ENCODE measurements at places on chromosomes 3 and 15.

DNA sequence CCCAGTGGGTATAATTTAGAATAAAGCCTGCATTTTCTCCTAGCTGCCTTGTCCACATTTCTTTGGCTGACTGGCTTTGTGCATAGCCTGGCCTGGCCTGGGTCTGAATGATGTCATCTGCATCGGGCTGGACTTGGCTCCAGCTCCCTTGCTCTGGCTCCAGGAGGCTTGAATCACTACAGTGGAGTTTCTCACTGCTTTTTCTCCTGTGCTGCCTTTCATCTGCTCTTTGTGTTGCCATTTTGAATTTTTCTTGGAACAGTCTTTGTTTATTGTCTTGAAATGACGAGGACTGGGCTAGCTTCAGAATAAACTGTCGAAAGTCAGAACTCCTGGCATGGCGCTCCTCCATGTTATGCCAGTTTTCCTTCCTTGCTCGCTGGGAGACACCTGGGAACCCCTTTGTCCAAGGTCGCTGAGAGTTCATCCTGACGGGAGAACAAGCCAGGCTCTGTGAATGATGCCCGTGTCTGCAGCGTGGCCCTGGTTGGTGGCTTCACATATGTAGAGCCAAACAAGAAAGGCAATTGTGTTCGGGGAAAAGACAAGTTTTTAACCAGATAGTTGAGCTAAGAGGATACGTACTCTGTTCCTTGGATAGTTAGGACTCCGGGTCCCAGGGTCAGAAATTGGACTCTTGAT lies 258.9 kb downstream of the PDZRN3 start:
- no peak for DNase-seq

- DNase-seq: no peak
Observed at GRCh38 chr15:53412542-53412941, 346.9 kb downstream of the WDR72 start.

DNA sequence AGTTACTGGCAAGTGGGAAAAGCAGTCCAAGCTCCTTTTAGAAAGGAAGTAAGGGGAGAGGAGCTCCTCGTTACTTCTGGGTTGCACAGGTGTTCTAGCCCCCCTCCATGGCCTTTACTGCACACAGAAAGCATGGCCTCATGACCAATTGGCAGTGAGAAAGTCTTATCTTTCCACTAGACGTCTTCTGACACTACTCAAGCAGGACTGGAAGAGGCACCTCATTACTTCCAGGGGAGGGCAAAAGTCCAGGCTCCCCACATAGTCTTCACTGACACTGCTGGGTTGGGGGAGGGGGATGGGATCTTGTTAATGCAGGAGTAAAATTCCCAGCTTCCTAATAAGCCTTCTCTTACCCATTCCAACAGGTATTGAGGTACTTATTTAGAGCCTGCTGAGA lies 27.6 kb upstream of the TM2D3 start:
- no peak for DNase-seq

DNA sequence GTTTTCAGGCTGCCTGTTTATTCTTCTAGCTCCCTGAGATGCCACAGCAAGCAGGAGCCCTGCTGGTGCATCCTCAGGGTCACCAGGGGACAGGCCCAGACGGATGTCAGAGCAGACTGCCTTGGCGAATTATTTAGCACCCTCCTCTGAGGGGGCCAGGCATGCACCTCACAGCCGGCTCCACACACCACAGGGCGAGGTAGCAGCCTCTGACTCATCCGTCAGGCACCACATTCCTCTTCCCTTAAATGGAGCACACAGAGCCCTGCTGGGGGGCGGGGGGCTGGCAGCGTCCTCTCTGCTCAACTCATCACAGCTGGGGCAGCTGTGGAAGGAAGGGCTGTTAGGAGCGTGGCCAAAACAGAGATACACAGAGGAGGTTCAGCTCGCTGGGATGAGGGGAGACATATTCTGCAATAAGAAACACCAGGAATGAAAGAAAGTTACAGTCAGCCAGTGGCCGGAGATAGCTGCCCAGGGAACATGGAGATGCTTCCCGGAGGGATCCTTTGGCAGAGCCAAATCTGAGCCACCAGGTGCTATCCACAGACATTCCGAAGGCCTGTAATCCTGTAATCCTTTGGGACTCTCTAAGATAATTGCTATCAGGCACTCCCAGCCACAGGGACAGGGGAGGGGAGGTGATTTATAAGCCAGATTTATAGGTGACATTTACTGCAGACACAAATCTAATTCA lies 13.9 kb upstream of the PRICKLE2 start:
- no peak for DNase-seq

DNA sequence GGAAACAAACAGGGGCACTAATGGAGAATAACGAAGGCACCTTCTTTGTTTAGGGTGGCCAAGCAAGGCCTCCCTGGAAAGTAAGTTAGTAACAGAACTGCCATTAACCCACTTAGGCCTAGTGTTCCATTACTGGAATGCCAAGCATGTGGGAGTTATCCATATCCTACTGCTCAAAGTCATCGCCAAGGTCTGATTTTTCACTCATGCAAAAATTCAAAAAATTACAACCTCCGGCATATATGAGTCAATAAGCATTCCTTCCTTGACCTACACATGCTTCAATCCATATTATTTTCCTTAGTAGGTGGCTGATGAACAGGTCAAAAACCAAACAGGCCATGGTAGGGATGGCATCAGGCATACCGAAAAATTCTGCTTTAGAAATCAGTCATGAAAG lies 1097.2 kb downstream of the FHIT start:
- no peak for DNase-seq

- DNase-seq: no peak
Observed at GRCh38 chr3:24714436-24714835, 219.8 kb upstream of the THRB start.

GRCh38 chr3:45321607-45322391 lies 66.6 kb upstream of the LARS2 start:
- DNase-seq: no peak

DNA sequence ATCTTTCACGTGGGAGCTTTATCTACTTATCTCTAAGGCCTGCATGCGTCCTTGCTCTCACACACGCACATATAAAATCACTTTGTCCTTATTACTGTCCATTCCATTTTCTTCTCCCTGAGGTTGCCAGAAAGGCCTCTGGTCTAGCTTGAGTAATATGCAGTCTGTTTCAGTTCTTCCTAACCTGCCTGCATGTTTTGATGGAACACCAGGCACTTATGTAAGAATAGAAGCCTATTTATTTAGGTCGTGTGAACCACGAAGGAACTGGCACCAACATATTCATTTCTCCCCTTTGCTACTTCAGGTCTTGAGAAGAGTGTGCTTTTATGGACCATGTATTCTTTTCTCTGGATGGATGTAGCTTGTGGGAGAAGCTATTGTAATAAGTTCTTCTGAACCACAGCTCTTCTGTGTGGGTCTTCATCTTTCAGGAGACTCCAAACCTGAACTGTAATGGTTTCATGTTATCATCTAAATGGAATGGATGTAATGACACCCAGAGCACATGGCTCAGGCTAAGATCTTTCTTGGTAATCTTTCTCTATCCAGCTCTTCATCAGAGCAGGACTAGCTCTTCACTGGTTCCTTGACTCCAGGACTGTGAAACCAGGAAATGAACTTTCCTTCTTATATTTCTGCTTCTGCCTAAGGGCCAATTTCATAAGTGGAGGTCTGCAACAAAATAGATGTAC lies 53.8 kb downstream of the UBE2E2 start:
- no peak for DNase-seq

GRCh38 chr3:190455828-190456227 lies 6.1 kb upstream of the TMEM207 start:
- DNase-seq: no peak

DNA sequence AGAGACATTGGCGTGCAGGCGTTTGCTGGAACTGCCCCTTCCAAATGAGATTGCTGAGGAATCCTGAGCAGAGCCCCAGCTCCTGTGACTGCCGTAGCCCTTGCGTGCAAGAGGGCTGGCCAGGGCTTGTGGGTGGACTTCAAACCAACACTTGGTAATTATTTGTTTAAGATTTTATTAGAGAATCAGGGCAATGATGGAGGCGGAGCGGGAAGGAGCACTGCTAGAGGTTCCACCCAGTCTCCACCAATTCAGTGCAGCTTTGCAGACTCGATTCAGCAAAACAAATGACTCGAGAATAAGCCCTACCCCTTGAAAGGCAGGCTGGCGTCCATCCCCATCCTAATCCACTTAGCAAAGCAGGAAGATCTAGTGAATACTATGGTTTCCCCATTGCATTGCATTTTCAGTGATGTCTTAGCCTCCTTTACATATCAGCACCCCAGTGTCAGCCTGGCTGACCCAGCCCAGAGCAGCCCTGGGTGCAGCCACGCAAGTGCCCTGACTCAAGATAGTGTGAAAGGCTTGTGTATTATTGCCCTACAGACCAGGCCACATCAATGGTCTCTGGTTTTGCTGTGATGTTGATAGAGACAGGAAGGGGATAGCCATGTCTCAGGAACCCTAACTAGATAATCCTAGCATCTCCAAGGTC lies 26.0 kb downstream of the GLDN start:
- DNase-seq: no peak

DNA sequence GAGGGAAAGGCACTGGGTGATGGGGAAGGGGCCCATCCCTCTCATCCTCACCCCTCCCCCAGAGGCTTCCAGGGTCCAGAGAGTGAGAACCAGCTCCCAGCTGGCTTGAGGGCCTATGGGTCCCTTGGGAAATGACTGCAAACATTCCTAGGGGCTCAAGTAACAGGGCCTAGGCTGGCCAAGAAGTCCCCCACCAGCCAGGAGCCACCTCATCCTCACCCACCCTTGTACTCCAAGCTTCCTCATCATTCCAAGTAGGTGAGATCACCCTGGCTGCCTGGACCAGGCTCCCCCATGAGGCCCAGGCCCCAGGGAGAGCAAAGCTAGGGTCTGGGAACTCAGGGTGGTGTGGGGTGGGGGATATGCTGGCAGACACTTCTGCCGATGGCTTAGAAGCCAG lies 14.8 kb downstream of the LOXL1 start:
- no peak for DNase-seq

GRCh38 chr3:193641440-193641775 lies 48.4 kb downstream of the OPA1 start:
- no peak for DNase-seq

- no peak for DNase-seq
Observed at GRCh38 chr3:71011565-71012287, 571.8 kb downstream of the FOXP1 start.

GRCh38 chr3:154081305-154081704 lies 39.9 kb upstream of the ARHGEF26 start:
- DNase-seq: no peak

All from inflammatory macrophage treated with lipopolysaccharide for 1 hour (primary cell).